Frontal cortex (tissue), 4 donors: ENCODE measurements at places on chromosomes 1 and 21. TPM values are rescaled to one million over a fixed set of nuclear protein-coding genes. Genes with fewer than 3 reads are reported as not detected.

The LRRC38 gene
- not detected for total RNA-seq

- no peak for DNase-seq
These were observed 14.0 kb downstream of the SNAP47 start for GRCh38 chr1:227749225-227749624.

GRCh38 chr1:43274804-43275180 is 5.0 kb downstream of the TMEM125 start:
- DNase-seq = no peak

DNA sequence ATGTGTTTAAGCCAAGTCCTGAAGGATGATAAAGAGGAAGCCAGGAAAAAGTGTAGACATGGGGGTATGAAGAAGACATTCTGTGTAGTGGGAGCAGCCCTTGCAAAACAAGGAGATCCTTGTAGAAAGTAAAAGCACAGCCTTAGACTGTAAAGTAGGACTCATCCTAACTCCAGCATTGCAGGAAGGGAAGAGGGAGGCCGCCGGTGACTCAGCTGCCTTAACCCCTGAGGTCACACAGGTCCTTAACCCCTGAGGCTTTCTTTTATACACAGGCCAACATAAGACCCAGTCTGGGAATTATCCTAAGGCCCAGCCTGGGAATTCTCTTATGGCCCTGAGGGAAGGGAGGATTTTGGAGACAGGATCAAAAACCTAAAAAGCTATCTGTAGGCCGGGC is 18.0 kb downstream of the PGM1 start:
- no peak for DNase-seq

GRCh38 chr1:200751717-200752116 is 13.0 kb downstream of the CAMSAP2 start:
- DNase-seq = no peak

DNA sequence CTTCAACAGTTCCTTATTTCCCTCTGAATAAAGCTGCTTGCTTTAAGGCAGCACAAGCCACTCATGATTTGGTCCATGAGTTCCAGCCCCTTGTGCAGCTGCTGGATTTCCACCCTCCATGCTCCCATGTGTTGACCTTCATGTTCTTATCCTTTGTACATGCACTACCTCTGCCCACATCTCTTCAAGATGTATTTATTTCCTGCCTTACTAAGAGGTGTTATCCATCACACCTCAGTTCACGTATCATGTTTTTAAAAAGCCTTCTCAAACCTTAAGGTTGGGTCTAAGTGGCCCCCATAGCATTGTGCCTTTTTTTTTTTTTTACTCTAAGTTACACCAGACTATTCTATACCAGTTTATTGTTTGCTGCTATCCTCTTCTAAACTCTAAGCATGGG is 107.7 kb downstream of the SIPA1L2 start:
- DNase-seq = no peak

- DNase-seq = no peak
These were observed 3.9 kb downstream of the KDM4A start for GRCh38 chr1:43653893-43654292.

DNA sequence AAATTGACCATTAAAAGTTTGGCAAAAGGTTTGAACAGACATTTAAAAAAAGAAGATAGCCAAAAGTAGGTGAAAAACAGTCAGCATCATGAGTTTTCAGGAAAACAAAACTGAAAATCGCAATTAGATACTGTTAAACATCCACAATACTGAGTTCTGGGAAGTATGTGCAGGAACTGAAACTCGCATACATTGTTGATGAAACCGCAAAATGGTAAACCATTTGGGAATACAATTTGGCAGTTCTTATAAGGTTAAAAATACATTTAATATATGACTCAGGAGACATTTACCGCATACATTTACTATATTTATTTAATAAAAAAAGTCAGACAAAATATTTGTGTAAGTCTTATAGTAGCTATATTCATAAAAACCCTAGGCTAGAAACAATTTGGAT is 393.2 kb downstream of the COL11A1 start:
- no peak for DNase-seq

GRCh38 chr1:9452516-9453140 is 86.6 kb upstream of the SLC25A33 start:
- DNase-seq = no peak

DNA sequence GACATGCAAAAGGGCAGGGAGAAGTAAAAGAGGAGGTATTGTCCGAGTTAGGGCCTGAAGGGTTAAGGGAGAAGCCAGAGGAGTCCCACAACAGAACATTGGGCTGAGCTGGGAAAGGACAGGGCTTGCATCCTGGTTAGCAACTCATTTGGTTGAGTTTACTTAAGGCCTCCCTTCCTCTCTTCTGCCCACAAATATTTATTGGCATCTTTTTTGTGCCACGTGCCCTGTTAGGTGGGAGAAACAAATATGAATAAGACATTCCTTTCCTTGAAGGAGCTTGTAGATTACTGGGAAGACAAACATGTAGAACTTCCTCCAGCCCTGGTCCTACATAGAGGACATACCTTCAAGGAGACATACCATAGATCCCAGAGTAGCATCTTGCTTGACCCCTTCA is 53.0 kb upstream of the PRELP start:
- DNase-seq = no peak

DNA sequence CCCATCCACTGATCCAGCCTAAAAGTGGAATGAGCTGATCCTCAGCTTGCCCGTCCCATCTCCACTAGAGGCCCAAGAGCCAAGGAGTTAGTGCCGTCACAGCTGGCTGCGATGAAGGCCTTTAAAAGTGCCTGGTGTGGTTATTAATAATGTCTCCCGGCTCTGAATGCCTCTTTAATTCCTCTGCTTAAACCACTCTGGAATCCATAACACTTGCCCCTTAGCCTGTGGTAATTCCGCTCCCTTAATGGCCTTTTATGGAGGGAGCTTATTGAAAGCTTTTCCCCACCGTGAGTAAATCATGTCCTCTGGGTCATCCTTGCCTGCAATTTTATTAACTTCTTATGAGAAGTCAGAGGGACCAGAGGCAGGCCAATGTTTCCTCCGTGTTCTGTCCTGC is 55.4 kb downstream of the UBIAD1 start:
- DNase-seq = no peak
